ENCODE measurements at places on chromosomes 12 and 14.

GRCh38 chr14:101808894-101809670, 47.6 kb downstream of the PPP2R5C start:
- no peak for DNase-seq

GRCh38 chr14:62347562-62348011, 585.4 kb downstream of the SNAPC1 start:
- no peak for DNase-seq

GRCh38 chr12:3770891-3771290, 18.0 kb upstream of the CRACR2A start:
- no peak for DNase-seq

DNA sequence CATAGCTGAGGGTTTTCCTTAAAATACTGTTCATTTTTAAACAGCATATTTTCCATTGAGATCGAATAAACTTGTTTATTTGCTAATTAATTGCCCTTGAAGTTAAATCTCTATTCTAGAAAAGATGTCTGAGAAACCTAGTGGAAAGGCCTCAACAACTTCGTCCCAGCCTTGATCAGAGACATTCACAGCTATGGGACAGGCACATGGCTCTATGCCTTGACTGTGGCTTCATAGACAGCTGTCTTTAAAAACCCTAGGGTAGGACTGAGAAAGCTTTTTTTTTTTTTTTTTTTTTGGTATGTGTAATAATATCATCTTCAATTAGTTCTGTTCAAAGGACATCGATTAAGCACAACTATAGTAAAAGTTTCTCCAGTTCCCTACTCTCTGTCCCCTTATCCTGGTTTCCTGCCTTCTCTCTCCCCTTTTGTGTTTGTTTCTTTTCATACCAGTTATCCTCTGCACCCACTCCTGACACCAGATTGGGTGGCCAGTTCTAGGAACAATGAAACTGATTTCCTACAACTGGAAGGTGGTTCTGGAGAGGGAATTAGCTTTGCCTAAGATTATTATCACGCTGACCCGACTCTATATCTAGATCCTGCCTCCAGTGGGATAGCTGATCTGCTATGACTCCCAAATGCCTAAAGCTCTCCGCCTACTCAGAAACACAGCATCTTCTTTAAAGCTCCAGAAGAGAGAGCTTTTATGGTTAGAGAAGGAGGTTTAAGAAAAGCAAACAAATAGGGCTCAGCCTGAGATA, 20.3 kb downstream of the SOCS2 start:
- no peak for DNase-seq

- DNase-seq = no peak
These were observed 60.1 kb upstream of the RESF1 start for GRCh38 chr12:31899109-31899508.

- no peak for DNase-seq
These were observed 29.0 kb downstream of the MAGOHB start for GRCh38 chr12:10584415-10584814.

DNA sequence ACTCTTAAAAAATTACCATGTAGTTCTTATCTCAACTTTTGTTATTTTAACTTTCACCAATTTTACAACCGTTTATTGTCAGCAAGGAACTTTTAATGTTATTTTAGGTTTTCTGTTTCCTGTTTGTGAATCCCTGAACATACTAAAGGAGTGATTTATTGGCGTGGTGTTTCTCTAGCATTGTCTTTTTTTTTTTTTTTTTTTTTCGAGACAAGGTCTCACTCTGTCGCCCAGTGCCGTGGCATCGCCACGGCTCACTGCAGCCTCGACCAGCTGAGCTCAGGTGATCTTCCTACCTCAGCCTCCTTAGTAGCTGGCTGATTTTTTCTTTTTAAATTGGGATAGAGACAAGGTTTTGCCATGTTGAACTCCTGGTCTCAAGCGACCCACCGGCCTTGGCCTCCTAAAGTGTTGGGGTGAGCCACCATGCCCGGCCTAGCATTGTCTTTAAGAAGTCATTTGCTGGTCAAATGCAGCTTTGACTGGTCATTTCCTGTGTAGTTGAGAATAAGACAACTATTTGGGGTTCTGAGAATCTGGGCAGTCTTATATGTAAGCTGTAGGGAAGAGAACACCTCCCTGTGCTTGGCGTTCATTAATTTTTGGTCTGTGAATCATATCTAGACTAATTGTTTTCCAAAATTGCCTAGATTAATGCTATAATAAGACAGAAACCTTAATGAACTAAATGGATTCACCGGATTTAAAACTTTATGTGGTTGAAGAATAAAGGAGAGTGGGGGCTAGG, 2.1 kb downstream of the WASHC4 start:
- DNase-seq = no peak

GRCh38 chr12:52585946-52586345, 12.3 kb upstream of the KRT74 start:
- no peak for DNase-seq

GRCh38 chr12:106767206-106767605, 7.3 kb upstream of the RIC8B start:
- no peak for DNase-seq

GRCh38 chr12:19520646-19521415, 81.5 kb downstream of the AEBP2 start:
- DNase-seq = no peak

All from NCI-H748 treated with DMSO at 0.1 percent for 48 hours (cell line).